ENCODE measurements at places on chromosomes 7 and 10.
A peak's percentile ranks its signal among the peaks of the same experiment; 100 is the strongest.

DNA sequence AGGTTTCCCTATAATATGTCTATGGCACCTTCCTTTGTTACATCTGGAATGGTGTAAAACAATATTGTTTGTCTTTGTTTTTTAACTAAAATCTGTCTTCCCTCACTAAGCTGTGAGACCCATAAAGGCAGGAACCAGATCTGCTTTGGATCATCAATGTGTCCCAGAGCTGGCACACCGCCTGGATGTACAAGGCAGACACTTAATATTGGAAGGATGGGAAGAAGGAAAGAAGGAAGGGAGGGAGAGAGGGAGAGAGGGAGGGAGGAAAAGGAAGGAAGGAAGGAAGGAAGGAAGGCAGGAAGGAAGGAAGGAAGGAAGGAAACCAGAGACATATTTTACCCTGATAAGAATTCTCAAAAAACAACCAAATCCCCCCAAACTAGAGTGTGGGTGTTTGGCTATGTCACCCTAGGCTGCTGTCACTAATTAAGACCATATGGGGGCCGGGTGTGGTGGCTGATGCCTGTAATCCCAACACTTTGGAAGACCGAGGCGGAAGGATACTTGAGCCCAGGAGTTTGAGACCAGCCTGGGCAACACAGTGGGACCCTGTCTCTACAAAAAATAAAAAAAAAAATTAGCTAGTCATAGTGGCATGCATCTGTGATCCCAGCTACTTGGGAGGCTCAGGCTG lies 59.6 kb downstream of the SH3PXD2A start:
- no peak for DNase-seq

DNA sequence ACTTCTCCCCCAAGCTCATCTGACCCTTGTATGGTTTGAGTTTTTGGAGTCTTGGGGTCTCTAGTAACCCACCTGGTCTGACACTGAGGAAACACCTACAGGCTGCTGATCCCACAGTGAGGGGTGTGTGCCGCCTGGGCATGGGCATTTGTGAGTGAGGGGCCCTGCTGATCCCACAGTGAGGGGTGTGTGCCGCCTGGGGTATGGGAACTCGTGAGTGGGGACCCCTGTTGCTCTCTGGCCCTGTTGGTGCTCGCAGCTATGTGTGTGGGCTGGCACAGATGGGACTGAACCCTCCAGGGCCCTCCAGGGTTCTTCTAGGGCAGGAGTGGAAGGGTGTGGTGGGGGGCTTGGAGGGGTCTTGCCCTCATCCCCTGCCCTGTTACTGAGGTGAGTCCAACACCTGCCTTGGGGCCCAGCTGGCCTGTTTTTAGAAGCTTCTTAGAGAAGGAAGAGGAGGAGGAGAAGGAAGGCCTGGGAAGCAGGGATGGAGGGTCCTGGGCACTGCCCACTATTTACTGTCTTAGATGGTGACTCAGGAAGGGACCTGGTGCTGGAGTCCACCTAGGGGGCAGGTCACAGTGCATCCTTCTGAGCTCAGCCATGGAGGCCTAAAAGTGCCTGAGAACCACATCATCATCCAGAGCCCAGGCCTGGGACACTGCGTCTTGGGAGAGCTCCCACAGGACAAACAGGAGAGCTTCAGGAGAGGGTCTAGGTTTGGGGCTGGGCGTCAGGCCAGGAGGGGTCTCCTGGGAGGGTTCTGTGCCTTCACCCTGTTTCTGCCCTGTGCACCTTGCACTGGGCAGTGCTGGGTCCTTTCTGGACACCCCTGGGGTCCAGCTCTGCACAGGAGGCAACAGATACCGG lies 36.2 kb upstream of the ZNF716 start:
- DNase-seq: no peak

- no peak for DNase-seq
Observed at GRCh38 chr10:47396311-47396717, 12.2 kb upstream of the ZNF488 start.

- DNase-seq: no peak
Observed at GRCh38 chr10:31424473-31424872, 105.5 kb downstream of the ZEB1 start.

DNA sequence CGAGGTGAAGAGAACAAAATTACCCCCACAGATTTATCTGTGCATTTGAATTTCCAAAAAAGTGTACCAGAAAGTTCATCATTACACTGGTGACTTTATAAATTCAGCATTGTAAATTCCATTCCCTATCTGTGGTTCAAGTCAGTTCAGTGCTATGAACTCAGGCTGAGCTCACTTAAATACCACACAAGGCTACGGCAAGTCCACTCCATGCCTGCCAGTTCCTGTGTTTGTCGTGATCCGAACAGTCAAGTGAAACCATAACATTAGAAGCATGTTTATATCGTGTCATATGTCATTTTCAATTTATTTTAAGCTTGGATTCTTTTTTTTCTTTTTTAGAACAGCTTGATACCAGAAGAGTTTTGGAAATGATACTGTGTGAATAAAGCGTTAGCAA lies 14.8 kb downstream of the MBL2 start:
- DNase-seq: peak; percentile 23

DNA sequence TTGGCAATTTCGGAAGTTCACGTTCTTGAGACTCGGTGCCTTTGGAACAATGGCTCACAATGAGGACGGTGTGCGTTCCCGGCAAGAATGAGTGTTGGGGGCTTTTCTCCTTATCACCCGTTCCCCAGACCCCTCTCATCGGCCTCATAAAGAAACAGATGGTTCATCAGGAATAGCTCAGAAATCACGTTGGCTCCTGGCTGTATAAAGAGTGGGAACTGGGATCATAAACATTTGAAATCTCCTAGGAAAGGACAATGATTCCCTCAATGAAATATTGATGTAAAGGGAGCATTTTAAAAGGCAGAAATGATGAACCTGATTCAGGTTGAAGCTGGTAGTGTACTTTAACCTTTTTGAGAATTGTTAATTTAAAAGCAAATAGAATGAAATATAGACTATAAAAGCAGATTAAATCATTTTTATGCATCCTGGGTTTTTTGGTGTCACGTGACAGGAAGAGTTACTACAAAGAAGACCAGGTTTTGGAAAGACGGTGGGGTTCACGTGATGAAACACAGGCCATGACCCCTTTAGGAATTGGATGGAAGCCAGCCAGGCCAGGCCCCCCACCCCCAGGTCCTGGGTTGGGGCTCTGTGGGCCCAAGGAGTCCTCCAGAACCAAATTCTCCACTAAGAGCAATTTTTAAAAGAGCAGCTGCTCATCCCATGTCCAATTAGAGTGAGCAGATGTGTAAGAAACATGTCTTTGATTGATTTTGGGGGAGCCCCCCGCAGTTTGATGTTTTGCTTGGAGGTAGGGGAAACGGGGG lies 63.0 kb downstream of the CUX1 start:
- DNase-seq: no peak

- no peak for DNase-seq
Observed at GRCh38 chr7:54932818-54933543, 85.8 kb upstream of the EGFR start.

GRCh38 chr7:7203813-7204575 lies 21.6 kb downstream of the C1GALT1 start:
- no peak for DNase-seq

DNA sequence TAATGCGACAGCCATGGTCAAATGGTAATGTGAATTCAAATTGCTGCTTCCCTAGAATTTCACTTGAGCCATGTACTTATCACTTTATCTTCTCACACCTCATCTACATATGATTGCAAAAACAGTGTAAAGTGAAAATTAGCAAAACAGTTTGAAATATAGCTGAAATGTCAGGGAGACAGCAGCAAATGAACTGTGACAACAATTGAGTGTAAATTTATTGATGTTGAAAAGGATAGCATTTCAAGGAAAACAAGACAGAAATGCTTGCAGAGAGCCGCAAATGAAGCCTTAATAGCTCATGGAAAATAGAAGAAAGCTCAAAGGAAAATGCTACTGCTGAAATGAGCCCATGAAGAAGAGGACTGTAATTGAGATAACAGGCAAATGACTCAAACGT lies 516.2 kb upstream of the POT1 start:
- no peak for DNase-seq

GRCh38 chr10:26739071-26739631 lies 41.6 kb downstream of the PDSS1 start:
- DNase-seq: no peak

DNA sequence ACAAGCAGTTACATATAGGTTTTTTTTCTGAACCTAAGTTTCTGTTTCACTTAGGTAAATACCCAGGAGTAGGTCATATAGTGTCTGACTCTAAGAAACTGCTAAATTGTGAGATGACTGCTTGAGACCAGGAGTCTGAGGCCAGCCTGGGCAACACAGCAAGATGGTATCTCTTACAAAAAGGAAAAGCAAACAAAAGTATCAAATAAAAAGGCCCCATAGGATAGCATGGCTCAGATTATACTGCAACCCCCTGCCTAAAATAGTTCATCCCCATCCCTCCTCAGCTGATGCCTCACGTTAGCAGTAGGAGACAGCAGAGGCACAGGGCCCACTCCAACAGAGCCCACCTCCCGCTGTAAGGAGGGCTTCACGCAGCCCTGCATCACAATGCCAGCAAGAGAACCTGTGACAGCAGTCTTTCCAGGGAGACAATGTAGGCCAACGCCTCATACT lies 90.3 kb downstream of the SRPK2 start:
- no peak for DNase-seq

- no peak for DNase-seq
Observed at GRCh38 chr7:47026780-47027361, 555.0 kb downstream of the TNS3 start.
